ENCODE measurements at places on chromosomes 2 and 18. TPM values are rescaled to one million over a fixed set of nuclear protein-coding genes. Genes with fewer than 3 reads are reported as not detected.

GRCh38 chr2:195451160-195451559 is 205.9 kb upstream of the SLC39A10 start:
- no peak for DNase-seq

Gene MAP3K19
- polyA plus RNA-seq, result 0.30 TPM

- DNase-seq, result no peak
These were observed 342.8 kb downstream of the DYSF start for GRCh38 chr2:71796174-71796593.

DNA sequence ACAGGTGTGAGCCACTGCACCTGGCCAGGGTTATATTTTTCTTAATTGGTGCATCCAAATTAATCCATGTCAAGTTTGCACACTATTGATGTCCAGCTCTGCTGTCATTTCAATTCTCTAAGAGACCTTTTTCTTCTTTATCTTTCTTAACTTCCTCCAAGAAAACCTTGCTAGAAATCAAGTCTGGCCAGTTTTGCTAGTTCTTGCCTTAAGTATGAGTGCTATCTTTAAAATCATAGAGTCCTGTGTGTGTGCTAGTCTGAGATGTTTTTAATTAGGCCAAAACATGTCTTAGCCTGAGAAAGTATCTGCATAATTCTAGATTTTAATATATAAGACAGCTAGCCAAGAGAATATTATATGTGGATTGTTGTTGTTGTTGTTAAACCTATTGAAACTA is 56.2 kb upstream of the SLC39A10 start:
- no peak for DNase-seq

GRCh38 chr2:32833709-32834108 is 113.0 kb upstream of the LTBP1 start:
- no peak for DNase-seq

DNA sequence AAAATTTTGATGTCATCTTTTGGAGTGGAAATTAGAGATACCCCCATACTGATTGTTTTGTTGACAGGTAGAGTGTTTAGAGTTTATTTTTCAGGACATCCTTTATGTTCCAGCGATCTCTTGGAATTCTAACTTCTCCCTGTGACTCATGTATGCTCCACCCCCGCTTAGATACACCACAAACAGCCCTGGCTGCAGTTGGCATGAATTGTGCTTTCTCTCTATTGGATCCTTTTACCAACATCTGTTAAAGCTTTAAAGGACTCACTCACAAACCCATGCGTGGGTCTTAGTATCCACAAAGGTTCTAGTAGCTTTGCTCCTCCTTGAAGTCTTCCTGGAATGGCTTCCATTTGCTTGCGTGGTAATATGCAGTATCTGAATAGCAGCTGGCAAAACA is 409.5 kb upstream of the POU3F3 start:
- no peak for DNase-seq

GRCh38 chr2:174686430-174686829 is 77.8 kb downstream of the CHRNA1 start:
- DNase-seq, result no peak

Gene NEU4
- polyA plus RNA-seq, result 2.5 TPM

- DNase-seq, result no peak
These were observed 77.5 kb downstream of the NCK2 start for GRCh38 chr2:105822186-105822585.

- no peak for DNase-seq
These were observed 140.0 kb upstream of the NOL4 start for GRCh38 chr18:34364699-34365098.

All from renal pelvis (tissue), 12 donors.